M059J (cell line): ENCODE measurements at places on chromosomes 2 and 18. TPM values are rescaled to one million over a fixed set of nuclear protein-coding genes. Genes with fewer than 3 reads are reported as not detected.

TBR1 gene
- total RNA-seq = not detected in 2 replicates

GRCh38 chr2:43924463-43924862 lies 71.3 kb downstream of the LRPPRC start:
- no peak for DNase-seq

PCARE gene
- not detected in 2 replicates for total RNA-seq

DNA sequence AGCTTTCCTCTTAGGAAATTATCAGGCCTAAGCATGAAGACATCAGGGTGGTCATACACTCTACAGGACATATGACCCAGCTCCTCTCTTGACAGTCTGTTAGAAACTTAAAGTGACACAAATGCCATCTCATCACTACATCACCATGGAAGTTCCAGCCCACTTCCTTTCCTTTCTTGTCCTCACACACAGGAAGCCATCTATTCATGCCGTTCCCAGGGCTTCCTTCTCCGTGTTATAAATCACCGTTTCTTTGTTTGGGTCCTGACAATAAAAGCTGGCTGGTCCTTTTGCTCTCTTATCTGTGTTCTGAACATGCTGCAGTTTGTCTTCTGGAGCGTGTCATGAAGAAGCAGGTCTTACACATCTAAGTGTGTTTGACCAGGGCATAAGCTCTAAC lies 692.1 kb upstream of the CELF4 start:
- DNase-seq = no peak

CXCR1 gene
- total RNA-seq = not detected in 2 replicates

- peak; percentile 85 for DNase-seq
These were observed 110.2 kb downstream of the MDH1 start for GRCh38 chr2:63698786-63699548.

DNA sequence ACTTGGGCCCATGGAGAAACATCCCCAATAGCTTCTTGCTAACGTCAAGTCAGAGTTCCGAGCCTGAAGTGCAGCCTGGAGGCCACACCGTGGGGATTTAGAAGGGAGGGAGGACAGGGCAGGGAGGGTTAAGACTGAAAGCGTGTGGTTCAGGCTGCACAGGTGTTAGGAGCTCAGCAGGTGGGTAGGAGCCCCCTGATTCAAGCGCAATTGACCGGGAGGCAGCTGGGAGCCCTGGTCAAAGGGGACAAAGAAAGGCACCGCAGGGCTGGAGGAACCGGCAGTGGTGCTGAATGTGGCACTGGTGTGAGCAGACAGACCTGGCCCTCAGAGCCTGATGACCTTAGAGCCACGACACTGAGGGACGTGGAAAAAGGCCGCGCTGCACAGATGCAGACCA lies 149.6 kb downstream of the TMEM18 start:
- no peak for DNase-seq

GRCh38 chr2:191713837-191714236 lies 35.9 kb downstream of the NABP1 start:
- DNase-seq = peak; percentile 12

GRCh38 chr2:17747684-17748452 lies 5.7 kb downstream of the SMC6 start:
- DNase-seq = peak; percentile 86

PXDN gene
- total RNA-seq = 94.5 and 115 TPM in 2 replicates

BBS5 gene
- 1.3 and 2.8 TPM in 2 replicates for total RNA-seq

- peak; percentile 1 for DNase-seq
These were observed 11.8 kb upstream of the LRP1B start for GRCh38 chr2:142142595-142142994.

DNA sequence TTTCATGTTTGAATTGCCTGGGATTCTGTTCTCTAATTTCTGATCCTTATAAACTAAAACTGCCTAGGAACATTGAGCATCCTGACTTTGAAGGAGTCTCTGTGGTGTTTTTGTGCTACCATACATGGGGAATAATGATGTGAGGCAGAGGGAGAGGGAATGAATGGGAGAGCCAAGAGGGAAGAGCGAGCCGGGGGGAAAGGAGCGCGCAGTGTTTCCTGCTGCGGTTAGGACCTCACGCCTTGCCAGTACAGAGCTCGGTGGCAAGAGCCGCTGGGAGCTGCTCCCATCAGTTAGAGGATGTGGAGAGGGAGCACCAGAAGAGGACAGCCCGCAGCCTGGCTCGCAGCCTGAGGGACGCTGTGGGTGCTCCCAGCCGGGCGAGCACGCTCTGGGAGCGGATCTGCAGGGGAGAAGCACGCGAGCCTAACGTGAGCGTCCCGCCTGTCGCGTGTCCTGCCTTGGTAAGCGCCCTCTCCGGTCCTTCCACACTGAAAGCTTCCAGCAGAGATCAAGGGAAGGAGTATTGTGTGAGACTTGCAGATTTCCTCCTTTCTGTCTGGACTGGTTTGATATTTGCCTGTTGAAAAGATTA lies 114.7 kb downstream of the FAM210A start:
- peak; percentile 8 for DNase-seq

DNA sequence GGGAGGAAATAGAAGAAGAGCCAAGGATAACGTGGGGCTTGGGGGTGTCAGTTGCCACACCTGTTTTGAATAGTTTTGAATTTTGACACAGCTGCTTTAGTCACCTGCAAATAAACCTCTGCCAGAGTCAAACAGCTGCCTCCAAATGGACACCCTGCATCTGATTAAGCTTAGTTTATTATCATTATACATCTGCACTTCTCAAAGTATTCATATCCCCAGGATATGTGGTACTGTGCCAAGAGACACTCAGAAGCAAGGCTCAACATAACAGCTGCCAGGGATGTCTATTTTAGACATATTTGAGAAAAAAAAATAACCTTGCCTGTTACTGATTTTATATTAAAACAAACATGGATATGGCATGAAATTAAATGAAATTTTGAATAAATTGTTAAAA lies 122.5 kb upstream of the WDR75 start:
- peak; percentile 8 for DNase-seq

MC4R gene
- not detected in 2 replicates for total RNA-seq

RAB6C gene
- total RNA-seq = 0.02 TPM in 1 of 2 replicates, not detected in the other

TMEM169 gene
- 1.3 TPM in 1 of 2 replicates, not detected in the other for total RNA-seq

GRCh38 chr18:59123588-59124369 lies 15.9 kb upstream of the SEC11C start:
- DNase-seq = peak; percentile 79

GRCh38 chr2:233928594-233929351 lies 11.6 kb downstream of the TRPM8 start:
- DNase-seq = peak; percentile 39

STAT4 gene
- 0.22 and 0.37 TPM in 2 replicates for total RNA-seq

IER3IP1 gene
- total RNA-seq = 38.8 and 46.5 TPM in 2 replicates

GRCh38 chr18:75089748-75090327 lies 119.1 kb downstream of the PTGR3 start:
- DNase-seq = no peak

DNA sequence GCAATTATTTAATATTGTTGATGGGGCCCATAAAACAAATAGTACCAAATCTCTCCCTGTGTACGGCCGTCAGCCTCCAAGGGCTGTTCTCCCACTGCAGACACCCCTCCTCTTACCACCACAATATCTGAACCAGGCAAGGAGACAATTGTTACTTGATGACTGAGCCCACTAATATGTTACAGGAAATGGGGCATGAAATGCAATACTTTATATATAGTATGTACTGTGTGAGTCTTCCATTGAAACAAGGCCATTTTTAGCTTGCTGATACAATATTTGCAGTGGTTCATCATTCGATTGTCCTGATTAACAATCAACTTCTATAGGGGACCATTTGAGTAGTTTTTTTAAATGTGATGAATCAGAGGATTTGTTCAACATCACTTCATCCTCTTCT lies 307.3 kb downstream of the GBX2 start:
- no peak for DNase-seq
